ENCODE measurements at places on chromosomes 7 and 10.

- no peak for DNase-seq
Measured at GRCh38 chr10:58754469-58755339, 242.0 kb downstream of the BICC1 start.

DNA sequence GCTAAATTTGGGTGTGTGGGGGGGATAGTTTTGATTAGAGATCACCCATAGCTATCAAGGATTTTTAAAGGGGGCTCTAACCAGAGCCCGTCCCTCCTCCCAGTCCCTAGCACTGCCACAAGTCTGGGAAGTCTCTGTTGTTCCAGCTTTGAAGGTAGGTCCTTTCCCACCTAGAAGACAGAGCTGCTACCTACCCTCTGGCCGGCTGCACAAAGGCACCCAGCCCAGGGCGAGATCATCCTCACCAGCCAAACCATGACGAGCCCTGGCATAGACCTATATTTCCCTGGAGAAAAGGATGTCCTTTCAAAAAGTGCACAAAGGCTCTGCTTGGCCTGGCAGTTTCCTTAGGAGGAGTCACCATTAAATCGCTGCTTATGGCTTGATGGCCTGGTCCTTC, 147.8 kb downstream of the CYP26A1 start:
- DNase-seq = no peak

GRCh38 chr10:88467835-88468485, 115.2 kb downstream of the RNLS start:
- no peak for DNase-seq

DNA sequence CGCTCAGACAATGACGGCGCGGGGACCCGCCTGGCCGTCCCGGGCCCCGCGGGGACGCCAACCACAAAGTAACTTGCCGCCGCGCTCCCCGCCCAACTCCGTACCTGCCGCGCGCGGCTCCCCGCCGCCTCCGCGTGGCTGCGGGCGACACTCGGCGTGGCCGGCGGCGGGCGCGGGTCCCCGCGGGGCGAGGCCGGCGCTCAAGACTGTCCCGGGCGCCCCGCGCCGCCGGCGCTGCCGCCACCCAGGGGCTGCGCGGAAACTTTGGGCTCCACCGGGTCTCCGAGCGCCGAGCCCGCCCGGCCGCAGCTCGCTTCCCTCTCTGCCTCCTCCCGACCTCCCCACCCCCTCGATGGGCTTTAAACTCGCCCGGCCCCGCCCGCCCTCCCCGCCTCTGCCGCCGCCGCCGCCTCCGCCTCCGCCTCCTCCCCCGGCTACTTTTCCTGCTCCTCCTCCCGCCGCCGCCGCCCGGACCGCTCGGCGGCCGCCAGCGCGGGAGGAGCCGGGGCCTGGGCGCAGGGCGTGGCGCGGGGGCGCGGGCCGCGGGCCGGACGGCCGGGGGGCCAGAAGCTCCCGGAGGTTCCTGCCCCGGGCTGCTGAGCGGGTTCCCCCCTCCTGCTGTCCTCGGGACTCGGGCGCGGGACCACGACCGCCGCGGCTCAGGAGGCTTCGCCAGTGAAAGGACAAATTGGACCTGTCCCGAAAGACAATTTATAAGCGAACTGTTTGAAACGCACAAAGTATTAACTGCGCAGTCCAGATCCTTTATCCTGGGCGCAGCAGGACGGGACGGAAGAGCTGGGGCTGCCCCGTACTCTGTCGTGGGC, 10.6 kb upstream of the GRB10 start:
- peak; percentile 79 for DNase-seq

DNA sequence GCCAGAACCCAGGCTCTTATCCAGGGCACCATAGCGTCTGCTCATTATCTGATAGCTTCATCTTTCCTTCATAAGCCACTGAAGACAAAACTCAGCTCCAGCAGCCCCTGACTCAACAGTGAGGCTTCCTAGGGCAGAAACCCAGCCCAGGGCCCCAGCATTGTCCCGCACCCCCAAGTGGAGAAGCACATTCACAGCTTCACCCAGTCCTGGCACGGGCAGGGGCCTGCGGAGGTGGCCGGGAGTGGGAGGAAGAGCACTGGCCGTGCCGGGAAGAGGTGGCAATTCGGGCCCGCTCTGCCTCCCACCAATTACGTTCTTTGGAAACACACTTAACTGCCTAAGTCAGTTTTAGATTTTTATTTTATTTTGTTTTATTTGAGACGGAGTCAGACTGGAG, 10.3 kb upstream of the CALML5 start:
- no peak for DNase-seq

DNA sequence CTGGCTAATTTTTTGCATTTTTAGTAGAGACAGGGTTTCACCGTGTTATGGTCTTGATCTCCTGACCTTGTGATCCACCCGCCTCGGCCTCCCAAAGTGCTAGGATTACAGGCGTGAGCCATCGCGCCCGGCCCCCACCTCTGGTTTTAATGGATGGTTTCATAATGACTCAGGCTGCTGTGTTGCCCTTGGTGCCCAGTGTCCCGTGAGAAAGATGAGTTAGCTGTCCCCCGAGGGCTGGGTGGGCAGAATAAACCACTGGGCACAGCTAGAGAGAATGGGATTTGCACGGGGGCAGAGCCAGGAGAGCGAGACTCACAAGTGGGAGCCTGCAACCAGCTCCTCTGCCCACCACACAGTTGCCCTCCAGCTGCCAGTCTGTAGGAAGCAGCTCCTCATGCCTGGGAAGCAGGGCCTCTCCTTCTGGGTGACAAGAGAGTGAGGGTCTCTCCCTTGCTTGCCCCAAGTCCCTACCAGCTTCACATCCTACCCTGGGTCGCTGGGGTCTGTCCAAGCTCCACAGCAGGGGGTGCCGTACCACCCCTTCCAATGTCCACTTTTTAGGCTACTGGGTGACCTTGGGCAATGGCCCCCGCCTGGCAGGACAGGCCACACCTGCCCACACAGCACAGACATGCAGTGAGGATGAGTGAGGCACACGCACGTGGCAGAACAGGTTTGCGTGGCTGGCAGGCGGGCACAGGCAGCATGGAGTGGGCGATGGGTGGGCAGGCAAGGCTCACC, 16.1 kb upstream of the NDST2 start:
- peak; percentile 9 for DNase-seq

DNA sequence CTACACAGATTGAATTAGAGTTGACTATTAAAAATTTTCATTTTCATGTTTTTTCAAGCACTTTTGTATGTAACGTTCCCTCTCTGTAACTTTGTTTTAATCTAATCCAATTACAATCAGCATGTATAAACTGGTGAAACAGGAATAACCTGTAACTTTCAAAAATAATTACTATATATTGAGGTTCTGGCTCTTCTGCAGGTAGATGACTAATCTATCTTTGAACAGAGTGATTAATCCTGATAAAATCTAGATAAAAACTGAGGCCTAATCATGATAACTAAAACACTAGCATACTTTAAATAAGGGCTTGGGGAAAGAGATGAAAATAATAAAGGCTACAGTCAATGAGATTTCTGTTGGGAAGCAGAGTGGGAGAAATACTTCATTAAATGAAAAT, 101.6 kb upstream of the KCND2 start:
- DNase-seq = no peak

GRCh38 chr10:109933984-109934565, 10.8 kb upstream of the XPNPEP1 start:
- no peak for DNase-seq

- DNase-seq = no peak
Measured at GRCh38 chr10:75450644-75451640, 19.5 kb downstream of the LRMDA start.

- no peak for DNase-seq
Measured at GRCh38 chr10:24341371-24341770, 132.4 kb downstream of the KIAA1217 start.

DNA sequence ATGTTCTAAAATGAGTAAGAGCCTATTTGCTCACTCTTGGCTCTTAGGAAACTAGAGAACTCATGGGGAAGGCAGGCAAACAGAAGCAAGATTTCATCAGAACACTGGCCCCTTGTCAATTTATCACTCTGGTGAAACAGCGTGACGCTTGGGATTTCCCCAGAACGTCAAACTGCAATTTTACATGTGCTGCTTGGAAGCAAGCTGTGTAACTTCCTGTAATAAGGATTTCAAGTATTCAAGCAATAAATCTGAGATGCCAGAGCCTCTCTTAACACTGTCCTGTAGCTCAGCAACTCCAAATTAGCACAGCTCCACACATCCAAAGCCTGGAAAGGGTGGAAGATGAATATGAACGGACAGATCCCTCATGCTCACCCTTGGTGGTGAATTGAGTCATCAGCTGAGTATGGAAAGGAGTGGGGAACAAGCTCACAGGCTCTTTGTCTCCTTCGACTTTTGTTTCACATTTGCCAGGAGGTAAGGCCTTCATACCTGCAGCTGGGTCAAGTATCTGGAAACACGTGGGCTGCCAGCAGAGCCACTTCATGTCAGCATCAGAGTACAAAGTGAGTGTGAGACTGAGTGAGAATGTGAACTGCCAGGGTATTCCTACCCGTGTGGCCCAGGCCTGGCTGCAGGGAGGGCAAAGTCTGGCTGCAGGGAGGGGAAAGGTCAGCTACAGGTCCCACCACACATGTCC, 140.4 kb upstream of the NAMPT start:
- no peak for DNase-seq

GRCh38 chr10:26454891-26455290, 16.8 kb downstream of the APBB1IP start:
- no peak for DNase-seq

DNA sequence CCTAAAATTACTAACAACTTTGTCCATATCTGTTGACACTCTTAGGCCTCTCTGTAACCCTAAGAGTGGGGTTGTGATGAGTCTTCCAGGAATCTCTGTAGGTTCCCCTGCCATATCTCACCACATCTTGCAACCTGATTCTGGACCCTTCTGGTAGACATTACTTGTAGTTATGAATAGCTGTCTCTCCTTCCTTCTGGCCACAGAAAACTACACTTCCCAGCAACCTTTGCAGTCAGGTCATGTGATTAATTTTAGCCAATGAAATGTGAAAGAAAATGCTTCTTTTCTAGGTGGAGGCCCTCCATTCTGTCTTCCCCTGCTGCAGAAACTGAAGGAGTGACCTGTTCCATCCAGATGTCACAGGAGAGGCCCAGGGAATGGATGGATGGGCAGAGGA, 147.6 kb upstream of the AOAH start:
- DNase-seq = no peak

GRCh38 chr10:54133203-54133602, 667.8 kb downstream of the PCDH15 start:
- DNase-seq = peak; percentile 5

GRCh38 chr10:102280397-102281101, 35.2 kb downstream of the GBF1 start:
- no peak for DNase-seq

DNA sequence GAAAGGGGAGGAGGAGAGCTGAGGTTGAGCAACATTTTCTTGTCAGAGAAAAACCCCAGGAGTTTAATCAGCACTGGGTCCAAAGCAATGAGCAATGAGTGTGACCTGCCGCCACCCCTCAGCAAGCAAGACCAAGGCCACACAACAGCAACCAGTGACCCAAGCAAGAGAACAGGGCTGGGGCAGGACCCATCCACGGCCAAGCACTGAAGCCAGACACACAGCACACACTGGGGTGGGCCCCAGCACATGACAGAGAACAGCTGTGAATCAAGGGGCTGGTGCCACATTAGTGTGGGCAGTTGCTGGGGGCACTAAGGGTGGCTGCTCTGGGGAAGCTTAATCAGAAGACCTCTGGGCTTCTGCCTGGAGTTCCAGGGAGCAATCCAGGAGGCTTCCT, 16.2 kb downstream of the TMEM72 start:
- DNase-seq = no peak

DNA sequence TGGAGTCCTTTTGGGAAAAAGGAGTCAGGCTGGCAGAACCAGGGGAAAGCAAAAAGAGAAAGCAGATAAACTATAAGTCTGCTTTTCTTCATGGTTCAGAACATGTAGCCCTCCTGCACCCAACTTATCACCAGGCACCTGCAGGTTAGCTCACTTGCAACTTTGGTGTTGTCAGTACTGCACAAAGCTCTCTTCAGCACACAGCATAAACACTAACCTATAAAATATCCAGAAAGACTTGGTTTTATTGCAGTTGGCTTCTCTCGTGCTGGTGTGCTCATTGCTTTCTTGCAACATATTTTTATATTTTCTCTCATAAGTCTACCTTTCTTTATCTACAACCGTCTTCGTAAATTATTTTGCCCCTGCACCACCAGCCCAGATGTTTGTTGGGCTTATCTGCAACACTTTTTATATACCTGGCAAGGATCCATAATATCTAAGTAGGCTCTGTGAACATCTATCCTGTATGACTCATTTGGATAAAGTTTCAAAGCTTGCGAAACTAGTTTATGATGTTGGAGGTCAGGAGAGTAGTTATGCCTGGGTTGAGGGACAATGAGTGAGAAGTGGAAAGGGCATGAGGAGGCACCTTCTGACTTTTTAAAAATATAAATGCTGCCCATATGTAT, 164.6 kb downstream of the ANKRD30A start:
- DNase-seq = peak; percentile 56

All from LoVo (cell line).